ENCODE measurements at places on chromosomes 6 and 20. TPM values are rescaled to one million over a fixed set of nuclear protein-coding genes. Genes with fewer than 3 reads are reported as not detected.

DNA sequence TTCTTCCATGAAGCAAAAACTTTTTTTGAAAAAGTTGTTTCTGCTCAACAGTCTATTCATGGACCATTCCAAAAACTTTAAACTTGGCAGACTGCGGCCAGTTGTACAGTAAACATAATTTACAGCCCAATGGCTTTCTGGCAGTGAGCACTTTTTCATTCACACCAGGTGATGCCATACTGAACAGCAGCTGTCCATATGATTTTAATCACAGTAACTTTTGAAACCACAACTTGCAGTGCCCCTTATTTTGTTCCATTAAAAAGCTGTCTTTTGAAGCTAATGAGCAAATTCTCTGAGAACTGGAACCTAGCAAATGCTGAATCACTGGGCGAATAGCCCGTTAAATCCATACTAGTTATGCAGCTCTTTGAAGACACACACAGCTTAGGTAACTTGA is 576.6 kb downstream of the PTPRT start:
- no peaks in the 10 kb centered on the region for H3K36me3 ChIP-seq
- no peak overlapping the region for H3K27ac ChIP-seq
- DNase-seq, result no peak
- no peaks in the 10 kb centered on the region for H3K4me1 ChIP-seq

DNA sequence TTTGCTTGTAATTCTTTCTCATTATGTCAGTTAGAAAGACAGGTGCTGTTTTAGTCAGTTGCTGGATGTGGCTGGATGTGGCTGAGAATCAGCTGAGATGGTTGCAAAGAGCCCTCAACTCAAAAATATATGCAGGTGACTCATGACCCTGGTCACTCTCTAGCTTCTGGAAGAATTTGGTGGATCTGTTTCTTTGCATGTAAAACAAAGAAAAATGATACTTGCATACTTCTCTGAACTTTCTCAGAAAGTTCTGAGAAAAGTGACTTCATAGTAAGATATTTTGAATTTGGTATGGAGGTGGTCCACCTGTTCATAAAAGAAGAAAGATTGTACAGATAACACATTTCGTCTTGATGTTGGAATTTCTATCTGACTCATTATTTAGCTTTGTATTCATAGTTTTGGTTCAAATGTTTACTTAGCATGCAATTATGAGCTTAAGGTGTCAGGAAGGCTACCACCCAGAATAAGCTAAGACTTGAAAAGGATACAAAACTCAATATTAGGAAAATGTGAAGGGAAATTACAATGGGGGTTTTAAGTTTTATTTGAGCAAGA is 163.2 kb upstream of the OLIG3 start:
- no peaks in the 10 kb centered on the region for H3K36me3 ChIP-seq
- H3K4me3 ChIP-seq, result no peak overlapping the region
- H3K27me3 ChIP-seq, result no peaks in the 10 kb centered on the region

- H3K4me3 ChIP-seq, result no peak overlapping the region
- no peaks in the 10 kb centered on the region for H3K27me3 ChIP-seq
Measured at GRCh38 chr6:501891-502601, 110.5 kb downstream of the IRF4 start.

DNA sequence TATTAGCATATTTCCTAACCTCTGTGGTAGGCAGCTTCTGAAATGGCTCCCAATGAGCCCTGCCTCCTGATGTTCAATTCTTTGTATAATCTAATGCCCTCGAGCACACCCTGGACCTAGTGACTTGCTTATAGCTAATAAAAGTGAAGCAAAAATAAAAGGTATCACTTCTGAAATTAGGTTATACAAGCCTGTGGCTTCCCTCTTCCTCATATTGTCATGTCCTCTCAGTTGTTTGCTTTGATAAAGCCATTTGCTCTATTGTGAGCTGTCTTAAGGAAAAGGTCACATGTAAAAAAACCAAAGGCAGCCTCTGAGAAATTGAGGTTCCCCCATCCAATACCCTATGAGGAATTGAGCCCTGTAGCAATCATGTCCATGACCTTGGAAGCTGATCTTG is 442.1 kb upstream of the ADGRB3 start:
- no peaks in the 10 kb centered on the region for H3K4me1 ChIP-seq
- H3K27me3 ChIP-seq, result no peaks in the 10 kb centered on the region
- no peak for DNase-seq
- H3K36me3 ChIP-seq, result no peaks in the 10 kb centered on the region

DNA sequence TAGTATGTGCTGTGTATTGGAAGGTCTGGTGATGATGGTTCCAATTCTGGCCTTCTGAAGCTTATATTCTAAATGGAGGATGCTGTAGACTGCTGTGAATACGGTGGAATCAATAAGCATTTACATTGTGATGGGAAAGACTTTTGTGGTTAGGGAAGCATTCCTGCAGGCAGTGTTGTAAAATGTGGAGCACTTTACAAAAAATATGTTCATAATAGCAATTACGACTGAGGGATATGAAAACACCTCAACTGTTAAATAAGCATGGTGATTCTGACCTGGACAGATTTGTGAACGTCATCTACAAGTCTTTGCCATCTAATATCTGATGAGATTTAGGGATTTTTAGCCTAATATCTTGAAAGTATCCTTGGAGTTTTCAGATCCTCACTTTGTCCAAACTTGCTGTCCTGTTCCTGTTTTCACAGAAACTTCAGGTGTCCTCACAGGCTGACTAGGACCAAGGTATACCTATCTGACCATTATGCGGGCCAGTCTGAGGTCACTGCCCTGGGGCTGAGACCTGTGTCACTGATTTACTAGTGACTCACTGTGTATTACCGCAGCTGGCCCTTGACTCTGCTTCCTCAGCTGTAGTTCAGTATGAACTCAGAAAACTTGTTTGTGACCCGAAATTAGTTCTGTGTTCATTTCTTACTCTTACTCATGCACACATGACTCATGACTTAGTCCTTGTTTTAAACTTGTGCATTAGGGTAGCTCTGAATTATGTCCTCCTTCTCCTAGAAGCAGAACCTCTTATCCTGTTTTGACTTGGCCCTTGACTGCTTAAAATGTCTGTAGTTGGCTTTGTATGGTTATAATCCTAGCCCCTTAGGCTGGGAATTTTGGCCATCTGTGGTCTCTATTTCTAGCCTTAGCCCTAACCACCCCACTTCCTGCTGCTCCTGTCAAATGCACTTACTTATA is 343.0 kb downstream of the CDKAL1 start:
- H3K4me3 ChIP-seq, result no peak overlapping the region
- peak; percentile 1 for DNase-seq

DNA sequence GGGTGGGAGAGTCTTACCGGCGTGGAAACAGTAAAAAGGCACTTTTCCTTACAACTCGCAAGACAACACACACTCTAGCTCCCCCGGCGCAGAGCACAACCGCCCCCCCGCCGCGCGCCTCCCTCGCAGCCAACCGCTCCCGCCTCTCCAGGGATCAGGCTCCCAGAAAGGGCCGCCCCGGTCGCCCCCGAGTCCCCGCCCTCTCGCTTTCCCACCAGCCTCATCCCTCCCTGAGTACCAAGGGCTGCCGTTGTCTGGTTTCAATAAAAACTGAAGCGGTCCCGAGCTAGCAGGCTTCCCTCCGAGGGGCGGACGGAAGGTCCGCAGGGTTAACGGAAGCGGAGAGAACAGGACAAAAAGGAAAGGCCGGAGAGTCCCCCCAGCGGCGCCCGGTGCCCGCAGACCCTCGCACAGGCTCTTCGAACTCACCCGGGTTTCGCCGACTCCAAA is 804 bp downstream of the ELOVL5 start:
- DNase-seq, result no peak
- peak overlapping the region; percentile 93 for H3K4me3 ChIP-seq
- peaks cover 55% of the 10 kb centered on the region for H3K4me1 ChIP-seq

- H3K27me3 ChIP-seq, result no peaks in the 10 kb centered on the region
- no peak overlapping the region for H3K27ac ChIP-seq
- no peaks in the 10 kb centered on the region for H3K36me3 ChIP-seq
- DNase-seq, result no peak
- no peak overlapping the region for H3K4me3 ChIP-seq
Measured at GRCh38 chr6:155351273-155352129, 37.2 kb upstream of the TFB1M start.

DNA sequence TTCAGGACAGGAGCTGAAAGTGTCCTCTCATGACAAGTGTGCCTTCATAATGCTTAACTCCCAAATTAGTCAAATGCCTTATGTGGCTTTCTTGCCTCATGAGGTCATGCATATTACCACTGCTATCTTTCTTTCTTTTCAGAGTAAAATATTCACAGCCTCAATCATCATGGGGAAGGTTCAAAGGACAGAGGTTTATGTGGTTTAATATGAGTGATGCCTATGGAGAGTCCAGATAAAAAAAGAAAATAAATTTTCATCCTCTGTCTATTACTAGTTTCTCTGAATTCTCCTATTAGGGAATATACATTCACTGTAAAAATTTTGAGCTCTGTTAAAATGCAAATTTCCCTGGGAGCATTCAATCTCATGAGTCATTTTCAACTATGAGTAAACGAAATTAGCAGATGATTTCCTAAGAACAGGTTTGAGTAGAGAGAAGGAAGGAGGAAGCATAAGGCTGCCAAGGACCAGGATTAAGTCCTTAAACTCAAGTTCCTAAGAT is 396.9 kb upstream of the ADGRB3 start:
- H3K27me3 ChIP-seq, result no peaks in the 10 kb centered on the region
- no peak overlapping the region for H3K4me3 ChIP-seq
- H3K27ac ChIP-seq, result no peak overlapping the region
- no peaks in the 10 kb centered on the region for H3K4me1 ChIP-seq

- H3K4me1 ChIP-seq, result no peaks in the 10 kb centered on the region
- no peaks in the 10 kb centered on the region for H3K27me3 ChIP-seq
- H3K36me3 ChIP-seq, result no peaks in the 10 kb centered on the region
- no peak for DNase-seq
Measured at GRCh38 chr20:21230220-21230619, 72.9 kb upstream of the XRN2 start.

DNA sequence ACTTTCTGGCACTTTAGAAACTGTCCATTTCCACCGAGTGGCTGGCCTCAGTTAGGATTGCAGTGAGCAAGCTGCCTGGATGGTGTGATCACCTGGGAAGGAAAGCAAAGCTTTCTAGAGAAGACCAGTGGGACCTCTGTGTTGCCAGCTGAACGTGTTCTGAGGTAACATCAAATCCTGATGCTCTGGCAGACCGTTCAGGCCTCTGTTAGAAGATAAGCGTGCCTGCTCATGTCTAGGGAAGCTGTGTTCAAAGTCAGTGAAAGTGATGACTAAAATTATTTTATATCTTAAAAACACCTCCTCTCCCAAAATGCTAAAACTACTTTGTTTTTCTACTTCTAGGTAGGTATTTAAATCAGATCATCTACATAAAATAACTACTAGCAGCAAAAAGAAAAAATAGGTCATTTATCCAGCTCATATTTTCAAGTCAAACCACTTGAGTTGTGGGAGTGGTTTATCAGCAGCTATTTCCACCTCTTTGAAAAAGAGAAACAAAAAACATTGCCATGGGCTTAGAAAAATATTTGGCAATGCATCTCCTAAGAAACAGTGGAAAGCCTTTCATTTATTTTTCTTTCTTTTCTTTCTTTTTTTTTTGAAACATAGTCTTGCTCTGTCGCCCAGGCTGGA is 54.8 kb downstream of the CEP43 start:
- no peak overlapping the region for H3K27ac ChIP-seq
- no peak overlapping the region for H3K4me3 ChIP-seq
- H3K36me3 ChIP-seq, result no peaks in the 10 kb centered on the region

DNA sequence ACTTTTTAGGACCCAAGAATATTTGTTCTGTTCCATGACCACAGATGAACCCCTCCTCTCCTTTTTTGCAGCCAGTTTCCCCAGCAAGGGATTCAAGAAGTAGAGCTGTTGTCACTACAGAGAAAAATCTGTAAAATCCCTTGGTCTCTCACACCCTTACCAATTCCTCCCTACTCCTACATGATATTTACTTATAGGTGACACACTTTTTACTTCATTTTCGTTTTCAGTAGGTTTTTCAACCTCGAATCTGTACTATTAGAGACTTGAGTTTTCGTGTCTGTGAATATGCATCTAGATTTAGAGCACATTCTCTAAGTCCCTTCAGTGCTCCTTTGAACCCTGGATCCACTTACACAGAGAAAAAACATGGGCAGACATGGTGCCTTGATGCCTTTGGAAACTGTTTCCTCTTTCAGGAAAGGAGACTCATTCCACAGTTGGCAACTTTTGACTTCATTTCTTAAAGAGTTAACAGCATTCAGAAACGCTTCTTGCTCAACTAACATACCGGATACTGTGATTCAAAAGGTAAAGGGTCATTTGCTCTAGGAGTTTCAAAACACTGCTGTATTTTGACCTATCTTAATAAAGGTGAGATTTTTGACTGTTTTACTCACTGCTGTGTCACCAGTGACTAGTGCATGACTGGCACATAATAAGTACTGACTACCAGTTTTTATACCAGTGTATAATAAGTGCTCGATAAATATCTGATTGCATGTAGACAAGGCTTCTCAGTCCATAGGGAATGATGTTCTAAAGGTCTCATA is 50.6 kb downstream of the LAMA4 start:
- peak overlapping the region; percentile 73 for H3K27ac ChIP-seq
- no peaks in the 10 kb centered on the region for H3K27me3 ChIP-seq
- no peak overlapping the region for H3K4me3 ChIP-seq
- H3K4me1 ChIP-seq, result peaks cover 30% of the 10 kb centered on the region
- H3K36me3 ChIP-seq, result no peaks in the 10 kb centered on the region

GRCh38 chr6:44475417-44475778 is 87.9 kb downstream of the CDC5L start:
- no peak overlapping the region for H3K4me3 ChIP-seq
- H3K27ac ChIP-seq, result no peak overlapping the region
- no peaks in the 10 kb centered on the region for H3K36me3 ChIP-seq
- no peaks in the 10 kb centered on the region for H3K27me3 ChIP-seq
- peaks cover 16% of the 10 kb centered on the region for H3K4me1 ChIP-seq

DNA sequence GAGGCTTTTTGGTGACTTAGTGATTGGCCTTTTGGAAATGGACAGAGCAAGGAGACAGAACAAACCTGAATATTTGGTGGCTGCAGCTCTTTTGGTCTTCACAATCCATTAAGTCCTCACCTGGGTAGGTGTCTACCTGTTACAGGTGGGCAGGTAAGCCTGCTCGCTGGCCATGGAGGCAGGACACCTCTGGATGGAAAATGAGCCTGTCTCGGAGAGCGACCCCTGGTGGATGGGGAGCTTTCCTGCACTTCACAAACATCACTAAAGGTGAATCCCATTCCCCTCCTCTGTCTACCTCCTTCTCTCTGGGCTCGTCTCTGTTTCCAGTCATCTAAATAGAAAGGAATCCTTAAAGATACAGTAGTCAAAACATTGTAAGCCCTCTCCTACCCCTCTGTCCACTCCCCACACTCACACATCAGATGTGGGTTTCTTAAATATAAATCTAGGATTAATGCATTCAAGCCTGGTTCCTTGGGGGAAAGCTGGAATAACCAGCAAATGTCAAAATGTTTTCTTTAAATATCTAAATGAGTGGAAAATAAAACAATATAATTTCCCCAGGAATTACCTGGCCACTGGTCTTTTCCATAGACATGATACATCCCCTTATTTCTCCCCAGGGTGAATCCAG is 304.9 kb downstream of the CDH26 start:
- no peaks in the 10 kb centered on the region for H3K27me3 ChIP-seq
- no peak overlapping the region for H3K27ac ChIP-seq
- H3K4me1 ChIP-seq, result no peaks in the 10 kb centered on the region
- H3K36me3 ChIP-seq, result no peaks in the 10 kb centered on the region
- no peak for DNase-seq

Gene FNDC1
- 0.06 TPM for total RNA-seq

Gene IL20RA
- total RNA-seq, result 11.1 TPM

Gene PXDC1
- 18.5 TPM for total RNA-seq

Gene IL22RA2
- not detected for total RNA-seq

Gene WFDC10B
- total RNA-seq, result not detected

Gene MACROD2
- 3.8 TPM for total RNA-seq

Gene LIN28B
- total RNA-seq, result not detected
